ENCODE measurements at places on chromosomes 2 and 18. TPM values are rescaled to one million over a fixed set of nuclear protein-coding genes. Genes with fewer than 3 reads are reported as not detected.

DNA sequence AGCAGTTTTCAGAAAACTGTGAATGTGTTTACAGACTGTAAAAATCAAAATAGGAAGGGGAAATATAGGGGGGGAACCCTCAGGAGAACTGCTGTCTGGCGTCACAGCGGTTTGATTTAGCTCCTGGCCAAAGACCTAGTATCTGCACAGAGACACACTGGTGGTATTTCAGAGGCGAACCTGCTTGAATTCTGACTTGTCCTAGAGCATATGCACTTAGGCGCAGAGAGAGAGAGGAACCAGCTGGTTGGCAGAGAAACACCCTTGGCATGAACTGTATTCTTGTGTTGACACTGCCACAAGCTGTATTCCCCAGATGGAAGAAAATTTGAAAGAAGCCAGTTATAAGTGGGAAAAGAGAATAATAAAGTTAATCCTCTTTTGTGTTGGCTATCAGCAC is 506.5 kb upstream of the NRP2 start:
- no peaks in the 10 kb centered on the region for H3K27me3 ChIP-seq
- no peak for DNase-seq
- H3K36me3 ChIP-seq = no peaks in the 10 kb centered on the region
- H3K27ac ChIP-seq = no peak overlapping the region
- H3K4me3 ChIP-seq = no peak overlapping the region

DNA sequence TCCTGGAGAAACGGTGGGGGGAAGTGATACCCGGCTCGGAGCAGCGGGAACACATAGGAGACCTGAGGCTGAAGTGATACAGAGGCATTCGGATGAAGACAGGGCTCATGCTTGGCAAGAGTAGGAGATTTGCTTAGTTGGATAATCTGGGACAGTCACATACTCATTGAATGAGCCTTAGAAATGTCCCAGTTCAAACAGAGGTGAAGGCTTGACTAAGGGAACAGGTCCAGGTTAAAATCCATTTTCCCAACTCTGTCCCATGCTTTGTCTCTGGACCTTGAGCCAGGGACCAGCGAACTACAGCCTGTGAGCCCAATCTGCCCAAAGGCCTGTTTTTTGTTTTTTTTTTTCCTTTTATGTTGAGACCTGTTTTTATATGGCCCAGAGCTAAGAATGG is 1.3 kb downstream of the UGT1A6 start:
- DNase-seq = no peak
- H3K27me3 ChIP-seq = no peaks in the 10 kb centered on the region
- no peak overlapping the region for H3K4me3 ChIP-seq
- H3K36me3 ChIP-seq = no peaks in the 10 kb centered on the region
- H3K27ac ChIP-seq = no peak overlapping the region

DNA sequence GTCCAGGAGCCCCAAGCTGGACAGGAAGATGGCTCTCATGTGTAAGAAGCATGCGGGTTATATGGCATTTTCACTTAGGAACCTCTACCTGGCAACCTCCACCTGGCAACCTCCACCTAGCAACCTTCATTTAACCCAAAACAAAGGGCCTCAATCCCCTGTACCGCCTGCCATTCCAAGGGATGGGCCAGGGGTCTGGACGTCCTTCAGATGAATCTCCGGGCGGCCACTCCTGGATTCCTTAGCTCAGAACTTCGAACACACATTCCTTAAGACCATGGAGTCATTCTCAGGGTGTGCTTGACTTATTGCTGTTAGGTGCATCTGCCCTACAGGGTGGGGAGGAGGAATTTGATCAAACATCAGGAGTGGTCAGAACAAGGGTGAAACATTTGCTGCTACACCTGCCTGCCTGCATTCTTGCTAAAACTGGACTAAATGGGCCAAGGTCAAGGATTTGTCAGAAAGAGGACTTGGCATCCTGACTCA is 277.6 kb downstream of the PHLPP1 start:
- no peak overlapping the region for H3K4me3 ChIP-seq
- no peak for DNase-seq
- H3K36me3 ChIP-seq = no peaks in the 10 kb centered on the region
- no peaks in the 10 kb centered on the region for H3K27me3 ChIP-seq
- H3K4me1 ChIP-seq = peaks cover 5% of the 10 kb centered on the region

Gene EN1
- polyA plus RNA-seq = not detected

- DNase-seq = no peak
- H3K27ac ChIP-seq = no peak overlapping the region
- no peaks in the 10 kb centered on the region for H3K27me3 ChIP-seq
- H3K36me3 ChIP-seq = no peaks in the 10 kb centered on the region
These were observed 45.4 kb upstream of the SNTG2 start for GRCh38 chr2:905091-905832.

DNA sequence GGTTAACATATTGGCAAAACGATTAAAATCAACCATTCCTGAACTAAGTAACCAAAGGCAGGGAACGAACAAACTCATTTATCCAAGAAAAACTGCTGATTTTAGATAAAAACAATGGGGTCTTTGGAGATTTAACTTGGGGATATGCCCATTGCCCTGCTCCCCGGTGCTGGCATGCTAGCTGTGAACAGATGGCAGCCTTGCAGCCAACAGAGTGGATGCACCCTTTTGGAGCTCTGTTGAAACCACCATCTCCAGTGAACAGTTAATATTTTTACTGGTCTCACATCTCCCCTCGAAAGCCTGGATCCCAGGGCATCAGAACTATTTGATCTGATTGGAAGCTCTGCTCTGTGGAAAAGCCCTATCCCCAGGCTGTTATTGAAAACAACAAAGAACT is 303.1 kb downstream of the TGIF1 start:
- no peak overlapping the region for H3K4me3 ChIP-seq
- H3K27me3 ChIP-seq = no peaks in the 10 kb centered on the region
- no peak overlapping the region for H3K27ac ChIP-seq
- H3K4me1 ChIP-seq = no peaks in the 10 kb centered on the region

Data from ovary (tissue), 10 donors.